ENCODE measurements at places on chromosomes 5 and 9.

GRCh38 chr9:107042606-107043005 is 179.6 kb downstream of the ZNF462 start:
- DNase-seq, result no peak

GRCh38 chr9:114310471-114311450 is 12.1 kb upstream of the ORM1 start:
- no peak for DNase-seq

DNA sequence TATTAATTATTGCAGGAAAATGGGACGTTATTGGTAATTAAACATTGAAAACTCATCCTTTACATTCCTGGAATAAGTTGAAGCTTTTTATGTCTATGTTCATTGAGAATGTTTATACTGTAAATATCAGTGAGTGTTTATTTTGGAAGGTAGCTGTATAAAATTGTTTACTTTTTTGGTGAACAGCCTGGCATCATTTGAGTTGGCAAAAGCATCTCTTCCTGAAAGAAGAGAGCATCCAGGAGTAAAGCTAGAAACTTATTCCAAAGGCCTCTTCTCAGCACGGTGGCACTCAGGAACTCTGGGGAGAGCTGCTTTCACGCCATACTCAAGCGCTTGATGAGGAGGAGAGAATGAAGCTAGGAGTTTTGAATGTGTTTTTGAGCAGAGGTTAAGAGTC is 79.9 kb downstream of the GAPVD1 start:
- DNase-seq, result no peak

GRCh38 chr5:135833961-135834638 is 363 bp upstream of the SLC25A48 start:
- no peak for DNase-seq

GRCh38 chr9:74865177-74865576 is 22.5 kb downstream of the TRPM6 start:
- no peak for DNase-seq

DNA sequence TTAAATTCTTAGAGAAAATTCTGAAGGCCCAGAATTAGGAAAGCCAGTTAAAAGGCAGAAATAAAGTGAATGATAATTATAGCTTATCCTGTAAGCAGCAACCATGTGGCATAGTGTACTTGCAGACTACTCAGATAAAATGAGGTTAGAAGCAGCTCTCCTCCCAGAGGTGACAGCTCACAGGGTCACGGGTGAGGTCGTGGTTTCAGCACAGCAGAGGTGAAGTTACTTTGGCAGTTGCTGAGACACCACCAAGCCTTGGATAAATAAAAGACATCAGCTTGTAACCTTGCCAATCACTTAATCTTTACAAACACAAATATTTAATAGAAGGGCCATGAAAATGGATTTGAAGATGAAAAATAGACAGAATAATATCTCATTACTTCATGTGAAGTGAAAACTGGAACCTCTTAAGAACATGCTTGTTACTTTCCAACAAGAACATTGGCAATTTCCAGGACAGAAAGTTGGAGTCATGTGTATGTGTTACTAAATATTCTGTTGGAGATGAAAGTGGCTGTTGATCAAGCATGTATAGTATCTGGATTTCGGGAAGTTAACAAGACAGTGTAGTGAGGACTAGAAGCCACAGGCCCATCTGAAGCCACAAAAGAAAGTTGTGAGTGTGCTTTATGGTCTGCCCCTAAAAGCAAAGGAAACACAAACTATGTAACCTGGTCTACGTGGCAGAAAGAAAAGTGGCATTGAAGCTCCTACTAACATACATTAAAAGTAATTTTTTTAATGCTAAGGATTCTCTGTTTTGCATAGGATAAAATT is 134.4 kb downstream of the ERCC6L2 start:
- DNase-seq, result no peak

GRCh38 chr5:122421374-122422079 is 109.5 kb downstream of the SNCAIP start:
- no peak for DNase-seq

GRCh38 chr9:121233906-121234831 is 32.5 kb upstream of the RAB14 start:
- no peak for DNase-seq

GRCh38 chr5:33854733-33855151 is 37.0 kb downstream of the ADAMTS12 start:
- no peak for DNase-seq

- no peak for DNase-seq
Observed at GRCh38 chr5:53337827-53338226, 142.6 kb upstream of the FST start.

All from activated naive CD4-positive, alpha-beta T cell (primary cell).